ENCODE measurements at places on chromosomes 3 and 15. TPM values are rescaled to one million over a fixed set of nuclear protein-coding genes. Genes with fewer than 3 reads are reported as not detected.

DNA sequence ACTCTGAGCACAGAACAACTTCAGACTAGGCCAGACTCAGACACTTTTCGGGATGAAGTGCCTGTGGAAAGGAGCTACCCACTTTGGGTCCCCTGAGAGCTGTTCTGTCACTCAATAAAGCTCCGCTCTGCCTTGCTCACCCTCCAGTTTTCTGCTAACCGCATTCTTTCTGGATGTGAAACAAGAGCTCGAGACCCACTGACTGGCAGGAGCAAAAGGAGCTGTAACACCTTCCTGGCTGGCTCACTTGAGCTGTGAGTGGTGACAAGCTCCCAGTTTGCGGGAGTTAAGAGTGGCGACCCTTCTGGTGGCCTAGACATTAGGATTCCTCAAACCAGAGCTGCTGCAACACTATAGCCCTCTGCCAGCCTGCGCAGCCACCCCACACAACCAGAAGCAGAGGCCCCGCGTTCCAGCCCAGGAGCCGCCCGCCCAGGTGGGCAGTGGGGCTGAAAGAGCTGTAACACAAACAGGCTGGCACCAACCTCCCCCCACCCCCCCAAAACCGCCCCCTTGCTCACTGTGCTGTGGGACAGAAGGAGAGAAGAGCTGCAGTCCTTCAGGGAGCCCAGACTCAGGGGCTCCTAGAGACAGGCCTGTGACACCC, 1178.1 kb upstream of the GBE1 start:
- no peaks in the 10 kb centered on the region for H3K27me3 ChIP-seq
- no peaks in the 10 kb centered on the region for H3K36me3 ChIP-seq
- no peak for DNase-seq
- H3K4me3 ChIP-seq = no peak overlapping the region
- no peak overlapping the region for H3K27ac ChIP-seq
- H3K4me1 ChIP-seq = no peaks in the 10 kb centered on the region

CAND2 gene
- 2.2 TPM for total RNA-seq

GRCh38 chr3:52032702-52033408, 23.5 kb downstream of the DUSP7 start:
- no peak overlapping the region for H3K4me3 ChIP-seq
- no peaks in the 10 kb centered on the region for H3K27me3 ChIP-seq
- DNase-seq = no peak
- no peaks in the 10 kb centered on the region for H3K36me3 ChIP-seq

TRIM59 gene
- total RNA-seq = 16.6 TPM

DNA sequence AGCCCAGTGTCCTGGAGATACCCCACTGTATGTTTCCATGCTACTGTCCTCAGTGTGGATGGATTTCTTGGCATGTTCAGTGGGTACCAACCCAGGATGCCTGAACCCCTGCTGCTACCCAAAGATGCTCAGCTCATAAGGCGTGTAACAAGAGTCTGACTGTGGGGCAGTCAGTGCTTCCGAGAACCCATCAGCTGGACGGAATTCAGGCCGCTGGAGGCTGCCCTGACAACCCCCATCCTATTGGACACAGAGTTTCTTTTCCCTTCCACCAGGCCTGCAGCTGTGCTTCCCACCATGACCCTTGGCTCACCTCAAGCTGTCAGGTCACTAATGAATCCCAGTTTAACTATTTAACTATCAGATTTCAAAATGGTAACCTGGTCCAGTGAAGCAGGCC, 224.1 kb upstream of the FEZF2 start:
- no peak overlapping the region for H3K4me3 ChIP-seq
- no peak for DNase-seq
- H3K36me3 ChIP-seq = no peaks in the 10 kb centered on the region
- H3K27me3 ChIP-seq = no peaks in the 10 kb centered on the region
- no peaks in the 10 kb centered on the region for H3K4me1 ChIP-seq

Data from colonic mucosa (tissue), 4 donors.